ENCODE measurements at places on chromosomes 6 and 20.
A peak's percentile ranks its signal among the peaks of the same experiment; 100 is the strongest.

DNA sequence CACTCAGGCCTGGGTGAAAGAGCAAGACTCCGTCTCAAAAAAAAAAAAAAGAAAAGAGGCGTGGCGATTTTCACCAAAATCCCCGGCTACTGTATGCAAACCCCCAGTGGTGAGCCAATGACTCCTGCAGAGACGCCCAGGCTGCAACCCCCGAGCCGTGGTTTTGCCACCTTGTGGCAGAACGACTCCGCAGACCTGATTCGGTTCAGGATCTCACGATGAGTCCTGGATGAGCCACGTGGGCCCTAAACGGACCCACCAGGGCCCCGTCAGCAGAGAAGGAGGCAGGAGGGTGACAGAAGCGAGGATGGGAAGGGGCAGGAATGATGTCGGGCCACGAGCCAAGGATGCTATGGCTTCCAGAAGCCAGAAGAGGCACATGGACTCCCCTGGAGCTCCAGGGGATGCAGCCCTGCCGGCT lies 42.5 kb downstream of the SLC2A4RG start:
- DNase-seq: peak; percentile 33

DNA sequence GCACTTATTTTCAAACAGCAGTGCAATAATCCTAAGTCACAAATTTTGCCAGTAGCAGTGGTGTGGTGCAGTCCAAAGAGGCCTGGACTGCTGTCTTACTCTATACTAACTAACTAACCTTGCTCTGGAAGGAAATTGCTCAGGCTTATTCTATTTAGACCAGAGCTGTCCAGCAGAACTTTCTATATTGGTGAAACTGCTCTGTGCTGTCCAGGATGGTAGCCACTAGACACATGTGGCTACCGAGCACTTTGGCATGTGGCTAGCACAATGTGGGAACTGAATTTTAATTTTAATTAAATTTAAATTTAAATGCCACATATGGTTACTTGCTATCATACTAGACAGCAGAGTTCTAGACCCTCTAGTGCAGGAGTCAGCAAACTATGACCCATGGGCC lies 27.1 kb upstream of the FBXO9 start:
- DNase-seq: no peak

DNA sequence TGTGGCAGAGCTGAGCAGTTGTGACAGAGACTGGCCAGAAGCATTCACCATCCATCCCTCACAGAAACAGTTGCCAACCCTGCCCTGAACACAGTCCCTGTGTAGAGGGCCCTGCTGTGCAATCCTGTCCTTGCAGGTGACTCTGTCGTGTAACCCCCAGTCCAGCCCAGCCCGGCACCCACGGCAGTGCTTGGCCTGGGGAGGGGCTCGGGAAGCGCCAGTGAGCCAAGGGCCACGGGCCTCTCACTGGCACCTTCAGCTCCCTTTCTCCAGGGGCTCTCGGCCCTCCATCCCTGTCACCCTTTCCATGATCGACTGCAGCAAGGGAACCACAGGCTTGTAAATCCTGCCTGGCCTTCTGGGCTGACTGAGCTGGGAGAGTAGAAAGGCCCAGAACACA lies 53.0 kb downstream of the RRBP1 start:
- DNase-seq: no peak

GRCh38 chr20:63359937-63360849 lies 956 bp downstream of the CHRNA4 start:
- no peak for DNase-seq

GRCh38 chr6:123622780-123623179 lies 14.0 kb downstream of the TRDN start:
- no peak for DNase-seq

- DNase-seq: no peak
Measured at GRCh38 chr20:48463916-48464315, 363.9 kb downstream of the PREX1 start.

- DNase-seq: no peak
Measured at GRCh38 chr6:63523630-63524029, 48.6 kb upstream of the LOC128125822 start.

DNA sequence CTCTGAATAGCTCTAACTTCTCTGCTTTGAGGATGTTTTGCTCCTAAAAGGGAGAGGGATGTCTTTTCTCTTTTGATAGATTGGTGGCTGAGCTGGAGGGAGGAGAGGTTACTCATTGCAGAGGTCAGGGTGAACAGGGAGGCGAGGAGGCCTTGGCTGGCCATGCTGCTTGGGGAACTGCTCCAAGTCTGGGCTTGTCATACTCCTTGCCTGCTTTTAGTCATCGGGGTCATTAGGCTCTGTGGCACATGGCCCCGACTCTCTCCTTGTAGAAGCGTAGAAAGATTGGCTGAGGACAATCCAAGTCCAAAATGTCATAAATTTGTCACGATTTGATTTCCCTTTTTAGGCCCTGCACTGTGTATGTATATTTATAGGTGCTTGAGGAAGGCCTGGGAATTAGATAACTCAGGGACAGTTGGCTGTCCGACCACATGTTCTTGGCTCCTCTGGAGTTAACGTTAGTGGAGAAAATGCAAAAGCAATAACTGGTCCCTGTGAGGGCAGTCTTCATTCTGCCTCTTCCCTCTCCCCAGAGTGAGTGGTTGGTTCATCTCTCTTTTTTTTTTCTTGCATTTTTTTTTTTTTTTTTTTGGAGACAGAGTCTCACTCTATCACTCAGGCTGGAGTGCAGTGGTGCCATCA lies 160.1 kb downstream of the SCP2D1 start:
- DNase-seq: no peak

- DNase-seq: no peak
Measured at GRCh38 chr20:63964412-63964811, 5.3 kb downstream of the ZNF512B start.

GRCh38 chr6:106181664-106182418 lies 95.7 kb downstream of the PRDM1 start:
- no peak for DNase-seq

GRCh38 chr6:165663736-165664558 lies 906 bp upstream of the PDE10A start:
- no peak for DNase-seq

- DNase-seq: peak; percentile 22
Measured at GRCh38 chr6:45991189-45991588, 24.5 kb downstream of the CLIC5 start.

- no peak for DNase-seq
Measured at GRCh38 chr20:9108260-9108659, 39.4 kb downstream of the PLCB4 start.

GRCh38 chr6:111105578-111105977 lies 18.3 kb downstream of the SLC16A10 start:
- no peak for DNase-seq

DNA sequence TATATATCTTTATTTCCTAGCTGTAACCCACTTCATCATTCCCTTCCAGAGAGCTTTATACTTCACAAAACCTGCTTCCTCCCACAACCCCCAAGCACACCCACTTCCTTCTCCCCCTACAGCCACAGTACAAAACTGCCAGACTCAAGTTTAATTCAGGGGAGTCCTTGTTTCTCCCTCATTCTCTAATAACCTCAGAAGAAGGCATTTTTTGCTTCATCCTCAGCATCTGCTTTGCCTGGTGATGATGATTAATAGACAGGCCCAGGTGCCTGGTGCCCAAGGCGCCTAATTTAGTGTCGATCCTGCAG lies 414.3 kb downstream of the KIF16B start:
- no peak for DNase-seq

GRCh38 chr6:6593867-6594468 lies 5.4 kb downstream of the LY86 start:
- DNase-seq: no peak

DNA sequence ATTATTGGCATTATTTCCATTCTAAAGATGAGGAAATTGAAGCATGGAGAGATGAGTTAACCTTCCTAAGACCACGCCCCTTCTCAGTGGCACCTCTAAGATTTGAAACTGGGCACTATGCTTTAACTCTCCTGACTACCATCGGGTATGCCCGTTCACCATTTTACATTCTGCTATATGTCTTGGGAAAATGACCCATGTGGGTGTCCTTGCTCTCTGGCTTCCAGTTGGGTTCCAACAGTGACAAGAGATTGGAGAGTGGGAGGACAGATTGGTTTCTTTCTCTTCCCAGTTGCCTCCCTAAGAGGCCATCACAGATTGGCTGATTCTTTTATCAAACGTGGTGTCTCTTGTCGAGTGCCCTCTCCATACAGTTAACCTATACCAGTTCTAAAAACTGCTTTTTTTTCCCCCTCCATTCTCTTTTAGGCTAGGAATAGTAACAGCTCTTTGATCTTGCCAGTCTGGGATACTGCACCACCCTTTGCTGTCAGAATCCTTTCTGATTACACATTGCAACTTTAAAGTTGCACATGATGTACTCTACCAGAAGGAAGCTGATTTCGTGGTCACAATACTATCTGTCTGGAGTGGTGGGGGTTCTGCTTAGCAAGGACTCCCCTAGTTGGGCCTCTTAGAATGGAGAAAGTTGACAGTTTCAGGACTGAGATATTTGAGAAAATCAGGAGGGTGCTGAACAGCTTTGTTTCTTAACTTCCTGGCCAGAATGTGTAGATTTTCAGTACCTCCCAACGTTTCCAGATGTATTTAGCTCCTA lies 88.0 kb upstream of the ELOVL5 start:
- DNase-seq: no peak

DNA sequence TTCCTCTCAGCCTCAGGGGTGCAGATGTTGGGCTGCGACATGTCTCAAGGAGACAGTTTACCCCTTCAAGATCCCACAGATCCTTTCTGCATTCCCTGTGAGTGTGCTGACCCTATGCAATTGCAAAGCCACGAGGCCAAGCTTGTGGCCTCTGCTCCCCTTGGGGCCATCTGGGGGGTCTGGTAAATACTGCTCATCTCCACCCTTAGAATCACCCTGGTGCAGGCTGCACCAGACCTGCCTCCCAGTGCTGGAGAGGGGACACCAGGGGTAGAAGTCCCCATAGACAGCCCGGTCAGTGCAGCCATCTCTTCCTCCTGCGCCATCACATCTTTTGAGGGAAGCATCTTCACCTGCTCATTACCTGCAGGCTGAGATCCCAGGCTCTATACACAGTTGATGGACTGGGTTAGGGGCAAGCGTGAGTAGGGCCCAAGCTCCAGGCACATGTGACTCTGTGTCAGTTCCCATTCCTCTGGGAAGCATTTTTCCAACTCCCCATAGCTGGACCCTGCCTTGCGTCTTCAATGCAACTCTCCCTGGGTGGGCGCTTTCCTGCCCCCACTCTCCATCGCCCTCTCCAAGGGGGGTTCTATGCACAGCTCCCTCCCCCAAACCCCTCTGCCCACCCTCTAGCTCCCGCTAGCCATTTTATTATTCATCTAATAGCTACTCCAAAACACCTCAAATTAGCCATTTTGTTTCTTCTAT lies 53.9 kb downstream of the THBS2 start:
- no peak for DNase-seq

GRCh38 chr6:15569035-15569995 lies 93.5 kb downstream of the DTNBP1 start:
- DNase-seq: no peak

GRCh38 chr6:138099832-138100231 lies 7.4 kb downstream of the PERP start:
- no peak for DNase-seq

Measured in HEK293T (cell line).